ENCODE measurements at places on chromosomes 1 and 21. TPM values are rescaled to one million over a fixed set of nuclear protein-coding genes. Genes with fewer than 3 reads are reported as not detected.

DNA sequence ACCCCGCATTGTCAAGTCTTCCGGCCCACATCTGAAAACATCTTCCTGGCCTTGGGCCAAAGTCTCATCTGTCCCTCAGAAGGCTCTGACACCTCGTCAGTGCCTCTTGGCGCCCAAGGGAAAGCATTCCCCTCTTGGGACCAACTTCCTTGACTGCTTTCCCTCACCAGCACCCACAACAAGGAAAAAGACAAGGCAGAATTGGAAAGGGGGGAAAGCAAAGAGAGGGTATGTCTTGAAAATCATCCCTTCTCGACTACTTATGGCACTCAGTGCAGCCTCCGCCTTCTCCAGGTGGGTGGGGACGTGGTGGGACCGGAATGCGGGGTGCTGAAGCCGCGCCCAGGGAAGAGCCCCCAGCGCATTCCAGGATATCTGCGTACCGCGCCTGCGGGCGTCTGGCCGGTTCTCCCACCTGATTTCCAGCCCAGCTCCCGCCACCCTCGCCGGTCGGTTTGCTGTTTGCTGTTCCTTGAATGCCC lies 554 bp upstream of the SLC39A1 start:
- peak overlapping the region; percentile 95 for H3K27ac ChIP-seq
- H3K4me1 ChIP-seq, result peaks cover 15% of the 10 kb centered on the region
- no peak for DNase-seq
- H3K27me3 ChIP-seq, result no peaks in the 10 kb centered on the region
- no peaks in the 10 kb centered on the region for H3K36me3 ChIP-seq
- peak overlapping the region; percentile 68 for H3K4me3 ChIP-seq

- H3K27me3 ChIP-seq, result no peaks in the 10 kb centered on the region
- H3K36me3 ChIP-seq, result no peaks in the 10 kb centered on the region
- H3K4me3 ChIP-seq, result no peak overlapping the region
- no peak overlapping the region for H3K27ac ChIP-seq
These were observed 27.5 kb downstream of the PGM1 start for GRCh38 chr1:63620671-63621070.

GRCh38 chr1:212955961-212956620 lies 5.8 kb downstream of the VASH2 start:
- no peak for DNase-seq
- H3K27me3 ChIP-seq, result no peaks in the 10 kb centered on the region
- H3K27ac ChIP-seq, result no peak overlapping the region
- no peaks in the 10 kb centered on the region for H3K36me3 ChIP-seq
- no peaks in the 10 kb centered on the region for H3K4me1 ChIP-seq
- H3K4me3 ChIP-seq, result no peak overlapping the region

DNA sequence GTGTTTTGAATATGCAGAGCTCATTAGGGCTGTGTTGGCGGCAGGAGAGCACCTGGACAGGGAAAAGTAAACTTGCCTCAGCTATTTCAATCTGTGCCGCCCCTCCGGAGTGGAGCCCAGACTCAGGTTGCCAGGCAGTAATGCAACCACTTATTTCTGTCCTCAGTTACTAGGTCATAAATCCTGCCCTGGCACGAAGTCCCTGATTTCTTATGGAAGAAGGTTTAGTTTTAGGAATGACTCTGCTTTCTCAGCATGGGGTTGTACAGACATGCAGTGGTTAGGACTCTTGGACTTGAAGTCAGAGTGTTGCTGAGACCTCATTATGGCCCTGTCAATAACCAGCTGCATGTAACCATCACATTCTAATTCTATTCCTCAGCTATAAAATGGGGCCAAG lies 98.3 kb upstream of the FGGY start:
- H3K27ac ChIP-seq, result no peak overlapping the region
- no peaks in the 10 kb centered on the region for H3K4me1 ChIP-seq
- no peak overlapping the region for H3K4me3 ChIP-seq
- H3K36me3 ChIP-seq, result no peaks in the 10 kb centered on the region
- DNase-seq, result no peak

- no peak overlapping the region for H3K4me3 ChIP-seq
- no peaks in the 10 kb centered on the region for H3K4me1 ChIP-seq
- H3K36me3 ChIP-seq, result no peaks in the 10 kb centered on the region
- H3K27ac ChIP-seq, result peak overlapping the region; percentile 18
- no peak for DNase-seq
- H3K27me3 ChIP-seq, result no peaks in the 10 kb centered on the region
These were observed 71.2 kb downstream of the NGF start for GRCh38 chr1:115266729-115267421.

GRCh38 chr1:32031578-32032274 lies 18.1 kb downstream of the KHDRBS1 start:
- H3K27ac ChIP-seq, result peak overlapping the region; percentile 21
- no peak for DNase-seq
- H3K4me1 ChIP-seq, result no peaks in the 10 kb centered on the region

DNA sequence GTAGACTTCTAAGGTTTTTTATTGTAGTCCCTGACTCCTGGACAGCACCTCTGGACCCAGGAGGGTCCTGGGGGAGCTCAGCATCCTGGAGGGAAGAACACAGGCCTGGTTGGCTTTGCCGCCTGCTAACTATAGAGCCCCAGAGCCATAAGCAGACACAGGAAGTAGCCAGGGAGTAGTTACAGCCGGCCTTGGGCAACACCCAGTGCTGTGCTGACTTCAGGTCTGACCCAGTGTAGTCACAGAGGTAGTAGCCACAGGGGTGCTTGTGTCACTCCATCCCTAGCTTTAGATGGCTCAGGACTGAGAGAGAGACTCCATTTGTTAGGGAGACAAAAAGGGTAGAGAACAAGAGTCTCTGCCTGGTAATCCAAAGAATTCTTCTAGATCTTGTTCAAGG lies 21.9 kb downstream of the MCOLN2 start:
- no peak overlapping the region for H3K4me3 ChIP-seq
- no peak for DNase-seq
- H3K27ac ChIP-seq, result no peak overlapping the region
- H3K27me3 ChIP-seq, result no peaks in the 10 kb centered on the region
- H3K4me1 ChIP-seq, result no peaks in the 10 kb centered on the region

DNA sequence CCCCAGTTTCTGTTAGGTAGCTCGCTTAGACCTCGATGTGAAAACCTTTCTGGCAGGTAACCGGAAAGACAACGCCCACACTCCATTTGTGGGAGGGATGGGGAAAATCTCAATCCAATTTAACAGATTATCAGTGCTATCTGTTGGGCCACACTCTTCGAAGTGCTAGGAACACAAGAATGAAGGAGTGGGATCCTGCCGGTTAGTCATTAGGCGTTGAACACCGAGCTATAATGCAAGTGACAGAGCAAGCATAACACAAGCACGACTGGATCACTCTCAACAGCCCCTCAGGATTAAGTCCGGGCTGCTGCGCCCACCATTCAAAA lies 531 bp downstream of the SNIP1 start:
- DNase-seq, result no peak
- peak overlapping the region; percentile 91 for H3K4me3 ChIP-seq

DNA sequence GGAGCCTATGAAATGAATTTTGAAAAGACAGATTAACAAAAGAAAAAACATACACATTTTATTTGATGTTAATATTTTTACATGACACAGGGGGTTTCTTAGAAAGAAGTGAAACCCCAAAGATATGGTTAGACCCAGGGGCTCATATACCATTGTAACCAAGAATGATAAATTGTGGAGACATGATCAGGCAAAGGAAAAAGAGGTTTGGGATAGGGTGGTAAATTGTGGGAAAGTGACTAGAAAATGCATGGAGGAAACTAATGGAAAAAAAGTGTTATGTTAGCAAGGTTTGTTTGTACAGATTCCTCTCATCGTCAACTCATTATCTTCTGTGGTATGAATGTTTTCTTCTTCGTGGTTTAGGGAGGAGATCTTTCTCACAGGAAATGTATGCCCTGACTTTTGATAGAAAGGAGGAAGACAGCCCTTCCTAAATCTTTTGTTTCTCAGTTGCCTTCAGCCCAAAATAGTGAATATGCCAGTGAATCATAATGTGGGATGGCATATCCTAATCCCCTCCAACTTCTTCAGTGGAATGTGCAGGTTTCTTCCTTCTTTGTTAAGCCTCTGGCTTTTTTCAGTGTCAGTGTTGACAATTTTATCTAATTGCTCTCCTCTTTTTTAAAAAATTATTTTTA lies 140.4 kb upstream of the UBE2U start:
- no peak for DNase-seq
- H3K4me1 ChIP-seq, result no peaks in the 10 kb centered on the region
- no peaks in the 10 kb centered on the region for H3K36me3 ChIP-seq
- no peak overlapping the region for H3K27ac ChIP-seq

DNA sequence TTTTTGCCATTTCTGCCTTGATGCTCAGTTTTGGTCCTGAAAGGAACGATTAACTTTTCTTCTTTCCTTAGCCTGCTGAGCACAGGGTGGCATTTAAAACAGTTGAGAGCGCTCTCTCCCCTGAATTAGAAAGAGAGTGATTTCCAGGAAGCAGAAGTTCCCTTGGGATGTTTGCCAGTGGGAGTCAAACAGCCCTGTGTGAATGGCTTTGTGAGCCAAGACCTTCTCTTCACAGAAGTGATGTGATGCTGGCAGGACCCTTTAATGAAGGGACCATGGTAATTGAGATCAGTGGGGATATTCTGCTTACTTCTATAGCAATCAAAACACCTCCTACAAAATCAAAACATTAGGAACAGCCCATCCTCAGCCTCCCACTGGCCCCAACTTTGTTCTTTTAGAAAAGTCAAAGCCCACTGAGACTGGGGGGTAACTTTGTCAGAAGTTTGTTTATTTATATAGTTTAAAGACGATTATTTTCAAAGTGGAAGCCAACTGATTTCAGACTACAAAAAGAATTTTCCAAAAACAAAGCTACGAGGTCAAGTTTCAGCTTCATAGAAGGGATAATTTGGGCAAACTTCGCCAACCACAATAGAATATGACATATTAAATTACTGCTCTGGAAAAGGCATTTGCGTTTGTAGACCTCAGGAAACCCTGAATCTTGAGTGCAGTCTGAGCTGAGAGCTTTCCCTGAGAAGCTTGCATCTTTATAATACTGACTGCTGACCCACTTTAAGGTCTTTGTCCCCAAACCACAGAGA lies 122.7 kb downstream of the GABPA start:
- no peak overlapping the region for H3K27ac ChIP-seq
- H3K36me3 ChIP-seq, result no peaks in the 10 kb centered on the region
- H3K27me3 ChIP-seq, result no peaks in the 10 kb centered on the region
- DNase-seq, result no peak
- H3K4me3 ChIP-seq, result no peak overlapping the region
- no peaks in the 10 kb centered on the region for H3K4me1 ChIP-seq

DNA sequence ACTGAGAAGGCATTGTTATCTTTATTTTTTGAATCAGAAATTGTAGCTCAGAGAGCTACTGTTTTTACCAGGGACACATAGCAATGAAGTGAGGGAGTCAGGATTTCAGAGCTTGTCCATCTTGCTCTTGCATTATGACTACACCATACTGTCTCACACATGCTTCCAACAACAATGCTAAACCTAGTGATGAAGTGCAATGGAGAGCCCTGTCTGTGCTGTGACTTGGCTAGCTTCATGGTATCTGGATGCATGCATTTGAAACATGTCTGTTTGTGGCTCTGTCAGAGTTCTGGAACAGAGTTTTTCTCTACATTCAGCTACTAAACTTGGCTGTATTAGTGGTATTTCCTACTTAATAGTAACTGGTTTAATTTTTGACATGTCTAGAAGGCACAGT lies 7.0 kb downstream of the PLPPR4 start:
- no peak overlapping the region for H3K27ac ChIP-seq
- no peak overlapping the region for H3K4me3 ChIP-seq
- no peaks in the 10 kb centered on the region for H3K36me3 ChIP-seq
- H3K4me1 ChIP-seq, result no peaks in the 10 kb centered on the region
- no peaks in the 10 kb centered on the region for H3K27me3 ChIP-seq

DNA sequence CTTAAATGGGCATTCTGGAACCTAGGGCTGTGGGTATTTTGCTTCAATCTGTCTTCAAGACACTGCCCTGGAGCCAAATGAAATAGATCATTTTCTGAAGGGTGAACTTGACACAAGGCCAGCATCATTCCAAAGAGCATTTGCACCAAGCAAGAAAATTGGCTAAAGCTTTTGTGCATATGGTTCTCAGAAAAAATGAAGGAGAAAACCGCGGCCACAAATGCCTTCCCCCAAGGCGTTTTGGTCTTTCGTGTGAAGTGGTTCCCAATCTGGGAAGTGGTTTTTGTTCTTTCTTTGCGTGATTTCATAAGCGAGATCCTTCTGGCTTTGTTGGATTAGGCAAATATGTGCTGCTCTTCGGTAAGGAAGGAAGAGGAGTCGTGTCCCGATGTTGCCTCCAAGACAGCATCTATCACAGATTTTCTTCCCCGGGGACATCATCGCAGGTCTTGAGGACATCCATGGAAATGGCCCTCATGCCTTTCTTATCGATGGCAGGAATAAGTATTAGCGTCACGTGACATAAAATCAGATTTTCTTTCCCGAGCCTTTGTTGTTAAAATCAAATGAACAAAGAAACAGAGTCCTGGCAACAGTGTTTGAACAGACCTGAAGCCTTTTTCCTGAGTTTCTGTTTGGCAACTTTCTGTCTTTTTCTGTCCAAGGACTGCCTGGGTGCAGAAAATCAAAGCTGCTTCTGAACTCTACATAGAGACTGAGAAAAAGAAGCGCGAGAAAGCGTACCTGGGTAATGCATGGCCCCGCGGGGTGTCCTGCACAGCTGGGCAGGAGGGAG lies 31.0 kb downstream of the ATP5PO start:
- H3K4me3 ChIP-seq, result no peak overlapping the region
- H3K36me3 ChIP-seq, result no peaks in the 10 kb centered on the region
- no peaks in the 10 kb centered on the region for H3K27me3 ChIP-seq
- H3K4me1 ChIP-seq, result no peaks in the 10 kb centered on the region
- DNase-seq, result no peak

DNA sequence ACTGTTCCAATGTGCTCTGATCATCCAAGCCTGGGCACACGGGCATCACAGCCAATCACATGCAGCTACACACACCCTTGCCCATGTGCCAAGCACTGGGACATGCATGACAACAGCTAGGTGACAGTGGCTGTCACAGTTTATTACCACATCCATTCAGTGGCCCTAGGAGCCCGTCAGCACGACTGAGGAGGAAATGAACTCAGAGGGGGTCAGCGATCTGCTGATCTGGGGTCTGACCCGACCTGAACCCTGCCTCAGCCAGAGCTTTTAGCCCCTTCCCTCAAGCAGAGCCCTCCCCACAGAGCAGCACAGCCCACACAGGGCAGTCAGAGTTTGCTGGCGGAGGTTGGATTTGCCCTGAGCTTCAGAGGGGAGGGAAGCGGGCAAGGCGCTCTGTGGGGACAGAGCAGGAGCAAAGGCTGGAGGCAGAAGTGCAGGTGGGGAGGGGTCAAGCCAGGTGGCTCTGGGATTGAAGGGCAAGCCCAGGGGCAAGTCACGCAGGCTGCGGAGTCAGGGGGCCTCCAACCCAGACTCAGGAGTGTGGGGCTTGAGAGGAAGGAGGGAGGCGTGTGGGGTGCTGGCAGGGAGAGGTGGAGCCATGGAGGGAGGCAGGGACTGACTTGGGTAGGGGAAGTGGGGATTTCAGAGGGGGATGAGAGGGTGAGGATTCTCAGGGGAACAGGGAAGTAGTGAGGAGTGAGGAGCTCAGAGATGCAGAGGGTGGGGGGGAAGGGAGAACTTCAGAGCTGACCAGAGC lies 10.4 kb downstream of the SH3BGRL3 start:
- H3K4me1 ChIP-seq, result no peaks in the 10 kb centered on the region
- H3K4me3 ChIP-seq, result no peak overlapping the region
- DNase-seq, result no peak
- no peaks in the 10 kb centered on the region for H3K36me3 ChIP-seq
- no peaks in the 10 kb centered on the region for H3K27me3 ChIP-seq

The C4BPB gene
- total RNA-seq, result not detected

The NBPF4 gene
- total RNA-seq, result 0.18 TPM

The NR1I3 gene
- total RNA-seq, result not detected
